ENCODE measurements at places on chromosomes 11 and 22. TPM values are rescaled to one million over a fixed set of nuclear protein-coding genes. Genes with fewer than 3 reads are reported as not detected.
A peak's percentile ranks its signal among the peaks of the same experiment; 100 is the strongest.

- no peak for DNase-seq
- H3K4me3 ChIP-seq, result no peak overlapping the region
- H3K4me1 ChIP-seq, result no peaks in the 10 kb centered on the region
- no peaks in the 10 kb centered on the region for H3K27me3 ChIP-seq
- no peaks in the 10 kb centered on the region for H3K36me3 ChIP-seq
- no peak overlapping the region for H3K27ac ChIP-seq
Observed at GRCh38 chr11:36033936-36034335, 90.1 kb downstream of the LDLRAD3 start.

GRCh38 chr11:116541460-116541859, 231.3 kb downstream of the BUD13 start:
- H3K4me3 ChIP-seq, result no peak overlapping the region
- H3K27me3 ChIP-seq, result no peaks in the 10 kb centered on the region
- no peaks in the 10 kb centered on the region for H3K36me3 ChIP-seq
- no peaks in the 10 kb centered on the region for H3K4me1 ChIP-seq
- DNase-seq, result no peak

DNA sequence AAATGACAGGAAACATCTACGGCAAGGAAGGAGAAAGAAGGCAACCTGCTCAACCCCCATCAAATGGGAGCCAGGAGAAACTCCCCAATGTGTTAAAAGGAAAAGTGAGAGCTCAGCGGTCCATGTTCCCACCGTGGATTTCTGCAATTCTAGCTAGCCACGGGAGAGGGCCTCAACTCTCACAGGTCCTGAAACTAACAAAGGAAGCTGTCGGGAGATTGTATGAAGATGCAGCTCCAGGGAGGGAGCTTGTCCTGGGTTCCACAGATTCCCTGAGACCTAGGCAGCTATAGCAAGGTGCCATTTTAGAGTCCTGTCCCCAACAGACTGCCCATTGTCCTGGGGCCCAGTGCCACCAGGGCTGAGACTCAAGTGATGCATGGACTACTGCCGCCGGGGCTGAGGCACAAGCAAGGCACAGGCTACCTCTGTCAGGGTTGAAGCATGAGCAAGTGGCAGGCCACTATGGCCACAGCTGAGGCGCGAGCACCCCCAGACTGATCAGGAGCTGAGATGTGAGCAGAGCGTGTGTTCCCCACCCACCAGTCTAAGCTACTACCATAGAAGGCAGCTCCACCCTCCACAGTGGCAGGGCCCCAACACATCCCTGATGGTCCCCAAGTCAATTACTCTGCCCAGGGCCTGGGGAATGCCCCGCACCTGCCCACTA, 31.3 kb downstream of the RSF1 start:
- peaks cover 17% of the 10 kb centered on the region for H3K4me1 ChIP-seq
- no peak overlapping the region for H3K4me3 ChIP-seq
- H3K36me3 ChIP-seq, result peaks cover 4% of the 10 kb centered on the region
- no peaks in the 10 kb centered on the region for H3K27me3 ChIP-seq
- no peak for DNase-seq

- H3K27me3 ChIP-seq, result no peaks in the 10 kb centered on the region
- no peak overlapping the region for H3K4me3 ChIP-seq
- DNase-seq, result no peak
- peaks cover 62% of the 10 kb centered on the region for H3K36me3 ChIP-seq
Observed at GRCh38 chr11:77677138-77677537, 39.5 kb upstream of the CLNS1A start.

DNA sequence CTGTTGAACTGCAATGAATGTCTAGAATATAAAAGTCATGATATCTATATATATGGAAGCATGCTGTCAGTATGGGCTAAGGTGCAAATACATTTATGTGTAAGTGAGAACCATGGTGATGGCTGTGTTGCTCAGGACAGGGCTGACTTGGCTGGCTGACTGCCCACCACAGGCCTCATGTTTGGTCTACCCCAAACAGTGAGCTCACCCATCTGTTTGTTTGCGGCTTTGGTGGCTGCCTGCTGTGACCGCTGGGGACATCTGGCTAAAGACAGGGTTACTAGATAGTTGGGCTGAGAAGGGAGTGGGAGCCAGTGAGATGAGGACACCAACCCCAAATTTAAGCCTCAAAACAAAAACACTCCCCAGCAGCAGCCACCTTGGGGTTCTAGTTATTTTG, 6.3 kb downstream of the CD44 start:
- peaks cover 86% of the 10 kb centered on the region for H3K4me1 ChIP-seq
- peak; percentile 29 for DNase-seq
- H3K27me3 ChIP-seq, result no peaks in the 10 kb centered on the region

DNA sequence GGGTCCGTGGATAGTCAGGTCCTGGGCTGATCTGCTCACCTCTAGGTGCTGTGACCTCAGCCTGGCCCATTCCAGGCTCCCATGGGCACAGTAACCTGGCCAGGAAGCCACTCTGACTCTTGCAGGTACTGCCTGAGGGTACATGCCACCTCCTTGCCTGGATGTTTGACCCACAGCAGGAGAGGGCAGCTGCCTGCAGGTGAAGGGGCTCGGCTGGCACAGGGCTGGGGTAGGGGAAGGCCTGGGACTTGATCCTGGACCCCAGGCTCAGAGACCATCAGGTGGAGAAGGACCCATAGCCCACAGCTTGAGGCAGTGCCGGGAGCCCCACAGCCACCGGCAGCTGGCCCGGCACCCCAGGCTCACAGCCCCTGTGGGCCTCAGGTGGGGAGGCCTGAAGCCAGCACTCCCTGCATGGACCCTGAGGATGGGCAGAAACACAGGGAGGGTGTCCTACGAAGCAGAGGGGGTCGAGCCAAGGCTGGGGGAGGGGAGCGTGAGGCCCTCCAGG, 2.7 kb downstream of the LRRC56 start:
- H3K4me1 ChIP-seq, result peaks cover 24% of the 10 kb centered on the region
- H3K36me3 ChIP-seq, result no peaks in the 10 kb centered on the region
- no peak overlapping the region for H3K27ac ChIP-seq
- no peaks in the 10 kb centered on the region for H3K27me3 ChIP-seq
- no peak for DNase-seq
- no peak overlapping the region for H3K4me3 ChIP-seq

GRCh38 chr11:119765628-119766027, 36.6 kb upstream of the NECTIN1 start:
- H3K36me3 ChIP-seq, result no peaks in the 10 kb centered on the region
- H3K4me1 ChIP-seq, result no peaks in the 10 kb centered on the region

GRCh38 chr22:37439347-37439746, 12.1 kb upstream of the ELFN2 start:
- H3K4me3 ChIP-seq, result no peak overlapping the region
- no peaks in the 10 kb centered on the region for H3K4me1 ChIP-seq
- H3K36me3 ChIP-seq, result no peaks in the 10 kb centered on the region
- no peak for DNase-seq
- no peak overlapping the region for H3K27ac ChIP-seq

DNA sequence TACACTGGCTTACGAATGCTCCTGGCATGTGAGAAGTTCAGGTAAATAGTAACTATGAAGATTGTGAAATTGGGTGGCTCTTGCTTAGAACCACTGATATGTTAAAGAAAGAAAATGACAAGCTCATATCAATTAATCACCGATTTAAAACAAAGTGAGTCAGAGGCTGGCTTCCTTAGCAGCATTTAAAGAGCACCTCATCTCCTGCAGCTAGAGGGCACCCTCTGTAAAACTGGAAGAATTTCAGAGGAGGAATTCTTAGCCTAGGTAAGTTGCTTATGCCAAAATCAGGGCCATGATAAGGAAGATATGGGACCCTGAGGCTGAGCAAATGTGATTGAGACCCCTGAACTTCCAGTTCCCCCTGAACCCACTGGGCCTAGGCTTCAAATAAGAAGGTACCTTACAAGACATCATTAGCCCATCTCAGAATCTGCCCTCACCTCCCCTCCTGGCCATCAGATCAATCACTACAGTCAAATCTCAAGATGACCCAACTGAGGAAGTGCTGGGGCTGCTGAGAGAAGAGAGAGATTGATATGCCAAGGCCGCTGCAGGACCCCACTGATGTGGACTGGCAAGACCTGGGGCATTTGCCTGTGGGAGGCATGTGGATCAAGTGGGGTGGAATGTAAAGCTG, 8.6 kb upstream of the CD3E start:
- no peaks in the 10 kb centered on the region for H3K36me3 ChIP-seq
- H3K27me3 ChIP-seq, result no peaks in the 10 kb centered on the region
- H3K4me1 ChIP-seq, result peaks cover 8% of the 10 kb centered on the region

GRCh38 chr11:720642-721246, 14.7 kb downstream of the EPS8L2 start:
- no peak for DNase-seq
- H3K27me3 ChIP-seq, result peaks cover 19% of the 10 kb centered on the region
- peaks cover 21% of the 10 kb centered on the region for H3K4me1 ChIP-seq
- H3K4me3 ChIP-seq, result no peak overlapping the region
- H3K36me3 ChIP-seq, result no peaks in the 10 kb centered on the region

DNA sequence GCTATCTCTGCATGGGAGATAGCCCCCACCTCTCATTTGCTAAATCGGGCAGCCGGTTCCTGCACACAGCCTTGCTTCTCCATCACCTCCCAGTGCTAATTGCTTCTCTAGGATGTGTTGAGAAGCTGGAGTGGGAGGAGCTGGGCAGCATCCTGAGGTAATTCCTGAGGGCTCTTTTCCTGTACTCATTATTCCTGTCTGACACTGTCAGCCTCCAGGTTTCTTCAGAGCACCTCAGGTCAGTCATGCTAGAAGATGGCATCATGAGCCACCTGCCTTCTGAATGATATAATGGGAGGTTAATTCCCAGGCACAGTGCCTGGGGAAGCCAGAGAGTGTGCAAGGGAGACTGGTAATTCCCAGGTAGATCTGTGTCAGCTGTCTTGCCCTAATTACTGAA, 133.0 kb downstream of the RAB38 start:
- no peak overlapping the region for H3K27ac ChIP-seq
- no peak for DNase-seq
- H3K36me3 ChIP-seq, result no peaks in the 10 kb centered on the region
- H3K4me3 ChIP-seq, result no peak overlapping the region
- no peaks in the 10 kb centered on the region for H3K27me3 ChIP-seq

DNA sequence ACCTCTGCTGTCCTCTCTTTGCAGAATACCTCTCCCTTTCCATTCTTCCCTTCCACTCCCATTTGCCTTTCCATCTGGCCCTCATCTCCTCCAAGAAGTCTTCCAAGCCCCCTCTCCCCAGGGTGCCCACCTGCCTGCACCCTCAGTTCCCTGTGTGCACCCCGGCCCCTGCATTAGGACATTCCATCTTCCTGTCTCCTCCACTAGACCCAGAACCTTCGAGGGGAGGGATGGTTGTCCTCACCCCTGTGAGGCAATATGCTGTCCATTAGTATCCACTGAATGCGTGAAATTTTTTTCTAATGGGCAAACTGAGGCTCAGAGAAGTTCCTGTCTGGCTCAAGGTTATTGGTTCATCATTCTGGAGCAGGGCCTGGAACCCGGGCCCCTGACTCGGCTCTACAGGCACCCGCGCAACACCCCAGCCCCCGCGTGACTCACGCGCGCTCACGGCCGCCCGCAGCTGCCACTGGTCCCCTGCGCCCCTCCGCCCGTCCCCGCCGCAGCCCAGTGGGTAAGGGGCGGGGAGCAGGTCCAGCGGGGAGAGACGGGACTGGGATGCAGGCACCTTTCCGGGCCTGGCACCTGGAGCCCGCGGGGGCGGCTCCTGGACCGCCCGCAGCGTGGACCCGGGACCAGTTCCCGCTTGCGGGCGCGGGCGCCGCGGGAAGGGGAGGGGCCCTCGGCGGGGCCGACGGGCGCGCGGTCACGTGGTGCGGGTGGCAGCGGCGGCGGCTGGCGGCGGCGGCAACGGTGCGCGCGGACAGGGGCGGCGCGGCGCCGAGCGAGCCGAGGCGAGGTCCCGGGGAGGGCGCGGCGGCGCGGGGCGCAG, 7.0 kb downstream of the SEPTIN3 start:
- no peak overlapping the region for H3K4me3 ChIP-seq
- peak; percentile 23 for DNase-seq
- no peak overlapping the region for H3K27ac ChIP-seq
- H3K4me1 ChIP-seq, result peaks cover 4% of the 10 kb centered on the region
- peaks cover 25% of the 10 kb centered on the region for H3K27me3 ChIP-seq
- no peaks in the 10 kb centered on the region for H3K36me3 ChIP-seq

DNA sequence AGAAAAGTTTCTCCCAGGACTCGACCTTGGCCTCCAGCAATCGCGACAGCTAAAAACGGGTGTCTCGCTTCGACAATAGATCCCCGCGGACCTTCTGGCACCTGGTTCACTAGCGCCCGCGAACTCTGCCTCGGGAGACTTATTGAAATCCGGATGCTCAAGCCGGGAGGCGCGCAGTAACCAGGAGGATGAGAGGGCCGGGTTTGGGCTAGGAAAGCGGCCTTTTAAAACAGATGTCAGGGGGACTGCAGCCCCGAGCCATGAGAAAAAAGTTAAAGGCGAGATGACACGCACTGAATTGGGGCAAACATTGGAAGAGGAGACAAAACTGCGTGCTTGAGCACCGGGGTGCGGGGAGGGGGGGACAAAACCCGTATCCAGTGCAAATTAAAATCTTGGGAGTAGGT, 637 bp upstream of the ZBTB16 start:
- peak overlapping the region; percentile 46 for H3K4me3 ChIP-seq
- H3K27me3 ChIP-seq, result peaks cover 15% of the 10 kb centered on the region
- peak overlapping the region; percentile 28 for H3K27ac ChIP-seq

GRCh38 chr11:69209038-69209350, 53.3 kb downstream of the SMIM38 start:
- no peaks in the 10 kb centered on the region for H3K36me3 ChIP-seq
- no peaks in the 10 kb centered on the region for H3K4me1 ChIP-seq
- DNase-seq, result peak; percentile 30

BRSK2 gene
- total RNA-seq, result 0.59 TPM

SSTR3 gene
- 0.62 TPM for total RNA-seq

AQP11 gene
- total RNA-seq, result 0.11 TPM

WNT7B gene
- total RNA-seq, result not detected

ANO9 gene
- 25.3 TPM for total RNA-seq
